Stimulated activated CD8-positive, alpha-beta memory T cell treated with anti-CD3 and anti-CD28 coated beads, Interleukin-7, amount 100 ng/mL, for 48 hours (primary cell): ENCODE measurements at places on chromosomes 11 and 22.
A peak's percentile ranks its signal among the peaks of the same experiment; 100 is the strongest.

- peak; percentile 19 for DNase-seq
Observed at GRCh38 chr11:75100314-75100713, 3.6 kb upstream of the OR2AT4 start.

DNA sequence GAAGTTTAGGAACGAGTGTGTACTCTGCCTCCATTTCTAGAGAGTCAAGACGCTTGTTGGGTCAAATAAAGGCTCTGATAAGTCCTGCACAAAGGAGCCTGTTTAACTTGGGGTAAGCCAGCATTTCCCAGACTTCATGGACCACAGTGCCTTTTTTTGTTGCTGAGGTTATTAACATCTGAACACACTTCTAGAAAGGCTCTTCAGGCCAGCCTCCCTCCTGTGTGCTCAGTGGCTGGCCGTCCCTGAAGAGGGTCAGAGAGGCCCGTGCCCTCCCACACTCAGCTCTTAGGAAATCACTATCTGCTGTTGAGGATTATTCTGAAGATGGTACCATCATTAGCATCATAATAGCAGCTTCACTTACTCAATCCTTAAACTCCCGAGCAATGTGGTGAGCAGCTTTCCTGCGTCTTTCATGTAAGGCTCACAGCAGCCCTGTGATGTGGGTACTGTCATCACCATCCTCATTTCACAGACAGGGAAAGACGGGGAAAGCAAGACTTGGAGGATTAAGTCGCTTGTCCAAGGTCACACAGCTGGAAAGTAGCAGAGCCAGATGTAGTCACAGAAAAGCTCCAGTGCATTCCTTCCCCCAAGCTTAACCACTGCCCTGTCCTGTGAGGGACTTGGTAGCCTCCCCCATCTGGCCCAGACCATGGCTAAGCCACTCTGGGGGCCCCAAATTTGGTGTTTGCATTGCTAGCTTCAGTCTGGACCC is 71.3 kb downstream of the TSPAN18 start:
- no peak for DNase-seq

DNA sequence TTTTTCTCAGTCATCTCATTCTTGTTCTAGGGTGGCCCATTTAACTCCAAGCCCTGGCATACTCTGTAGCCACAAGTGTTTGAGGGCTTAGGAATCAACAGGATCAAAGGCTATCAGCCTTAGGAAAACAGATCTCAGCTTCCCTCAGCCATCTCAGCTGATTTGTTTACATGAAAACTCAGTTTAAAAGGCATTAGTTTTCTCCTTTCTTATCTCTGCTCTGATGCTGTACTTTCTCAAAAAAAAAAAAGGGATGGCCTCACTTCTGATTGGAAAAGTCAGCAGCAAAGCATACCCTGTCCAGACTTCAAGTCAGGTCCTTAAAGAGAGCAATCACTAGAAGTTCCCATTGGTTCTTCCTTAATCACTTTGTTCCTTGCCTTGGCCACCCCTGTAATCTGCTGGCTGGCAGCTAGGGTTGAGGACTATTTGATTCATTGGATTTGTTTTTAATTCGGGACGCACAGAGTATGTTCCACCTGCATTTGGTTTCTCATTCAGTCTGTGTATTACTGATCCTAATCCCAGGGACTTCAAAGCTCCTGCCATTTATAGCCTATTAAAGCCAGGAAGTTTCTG is 102.8 kb downstream of the EXT2 start:
- DNase-seq, result no peak

DNA sequence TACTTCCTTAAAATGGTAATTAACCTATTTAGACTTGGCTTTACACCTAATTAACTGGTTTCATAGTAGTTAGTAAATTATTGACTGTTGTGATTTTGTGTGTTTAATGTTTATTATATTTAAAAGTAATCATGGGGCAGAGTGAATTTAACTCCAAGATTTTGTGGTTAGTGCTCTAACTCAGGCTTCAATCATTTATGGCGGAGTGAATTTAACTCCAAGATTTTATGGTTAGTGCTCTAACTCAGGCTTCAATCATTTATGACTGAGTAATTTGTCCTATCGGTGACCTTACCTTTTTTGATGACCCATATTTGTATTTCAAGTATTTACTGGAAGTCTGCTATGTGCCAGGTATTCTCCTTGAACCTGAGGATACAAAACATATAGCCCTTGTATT is 7.2 kb downstream of the PRRG4 start:
- no peak for DNase-seq

- no peak for DNase-seq
Observed at GRCh38 chr11:119684361-119685110, 44.5 kb downstream of the NECTIN1 start.
